ENCODE measurements at places on chromosomes 1 and 21.

DNA sequence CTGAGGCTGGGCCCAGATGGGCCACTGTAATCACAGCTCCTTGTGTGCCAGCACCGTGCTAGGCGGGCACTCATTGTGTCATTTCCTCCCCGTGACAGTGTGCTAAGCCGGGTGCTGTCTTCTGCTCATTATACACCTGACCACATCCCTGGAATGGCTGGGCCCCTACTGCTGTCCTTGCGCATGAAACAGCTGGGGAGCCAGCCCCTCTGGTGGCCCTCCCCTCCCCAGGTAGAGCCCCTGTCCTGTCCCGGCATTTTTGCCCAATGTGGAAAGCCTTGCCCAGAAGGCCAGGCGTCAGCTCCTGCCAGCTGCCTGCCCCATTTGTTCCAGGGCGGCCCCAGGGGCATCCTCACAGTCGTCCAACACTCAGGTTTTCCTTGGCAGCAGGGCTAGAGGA lies 107.4 kb upstream of the CASZ1 start:
- DNase-seq: no peak

DNA sequence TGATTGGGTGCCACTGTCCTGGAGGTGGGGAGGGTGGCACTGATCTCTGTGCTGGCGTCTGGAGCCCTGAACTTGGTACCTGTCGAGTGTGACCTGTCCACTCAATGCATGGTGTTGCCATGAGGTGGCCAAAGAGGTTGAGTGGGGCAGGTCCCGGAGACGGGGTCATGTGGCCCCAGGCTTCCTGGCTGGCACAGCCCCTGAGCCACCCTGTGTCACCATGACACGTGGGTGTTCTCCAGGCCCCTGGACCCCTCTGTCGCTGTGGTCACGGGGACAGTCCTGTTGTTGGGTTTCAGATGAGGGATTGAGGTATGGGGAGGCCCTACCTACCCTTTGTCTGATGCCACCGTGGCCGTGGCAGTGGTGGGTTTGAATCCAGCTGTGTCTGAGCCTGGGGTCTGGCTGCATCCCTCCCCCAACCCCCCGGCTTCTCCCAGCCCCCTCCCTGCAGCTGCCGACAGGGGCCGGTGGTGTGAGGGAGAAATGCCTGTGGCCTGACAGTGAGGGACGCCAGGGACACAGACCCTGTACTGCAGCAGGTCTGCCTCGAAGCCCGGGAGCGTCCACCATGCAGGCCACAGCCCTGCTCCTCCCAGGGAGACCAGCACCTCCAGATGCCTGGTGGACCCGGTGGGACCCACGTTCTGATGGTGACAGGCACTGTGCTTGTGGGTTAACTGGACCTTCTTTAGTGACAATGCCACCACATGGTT lies 12.0 kb downstream of the TRPM2 start:
- no peak for DNase-seq

DNA sequence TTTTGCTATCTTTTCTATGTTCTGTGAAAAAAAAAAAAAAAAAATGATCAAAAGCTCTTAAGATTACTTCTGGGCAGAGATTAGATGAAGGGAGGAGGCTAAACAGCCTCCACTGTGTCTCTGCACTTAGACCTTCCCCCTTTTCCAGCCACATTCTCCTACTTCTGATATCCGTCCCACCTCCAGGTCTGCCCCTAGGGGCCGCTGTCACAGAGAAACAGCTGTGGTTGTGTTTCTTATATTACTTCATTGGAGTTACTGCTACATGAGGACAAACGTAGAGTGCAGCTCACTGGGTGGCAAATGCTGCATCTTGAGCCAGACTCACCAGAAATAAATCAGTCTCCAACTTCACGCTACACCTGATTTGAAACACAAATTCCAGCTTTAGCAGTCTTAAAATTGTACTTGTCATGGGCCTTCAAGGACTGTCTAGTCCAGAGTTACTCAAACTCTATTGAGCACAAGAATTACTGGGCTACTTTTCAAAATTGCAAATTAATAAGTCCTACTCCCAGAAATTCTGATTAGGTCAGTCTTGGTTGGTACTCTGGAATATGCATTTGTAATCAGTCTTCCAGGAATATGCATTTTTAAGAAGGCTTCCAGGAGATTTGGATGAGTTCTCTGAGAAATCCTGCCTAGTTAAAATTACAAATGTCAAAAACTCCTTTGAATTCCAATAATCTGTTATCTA lies 125.2 kb upstream of the PTBP2 start:
- no peak for DNase-seq

DNA sequence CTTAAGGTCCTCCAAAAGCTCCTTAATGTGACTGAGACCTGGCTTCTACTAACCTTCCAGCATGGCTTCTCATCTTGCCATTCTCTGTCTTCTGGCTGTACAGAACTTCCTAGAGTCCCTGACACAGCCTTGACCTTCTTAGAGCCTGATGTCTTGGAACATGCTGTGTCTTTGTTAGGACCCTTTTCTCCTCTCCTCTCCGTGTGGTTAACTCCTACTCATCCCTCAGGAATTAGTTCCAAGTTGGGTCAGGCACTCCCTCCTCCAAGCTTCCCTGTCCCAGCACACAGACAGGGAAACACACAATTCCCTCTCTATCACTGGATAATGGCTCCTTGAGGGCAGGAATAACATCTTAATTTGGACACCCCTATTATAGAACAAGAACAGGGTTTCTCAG lies 275.4 kb upstream of the USP24 start:
- DNase-seq: no peak
